ENCODE measurements at places on chromosomes 6 and 20. TPM values are rescaled to one million over a fixed set of nuclear protein-coding genes. Genes with fewer than 3 reads are reported as not detected.

DNA sequence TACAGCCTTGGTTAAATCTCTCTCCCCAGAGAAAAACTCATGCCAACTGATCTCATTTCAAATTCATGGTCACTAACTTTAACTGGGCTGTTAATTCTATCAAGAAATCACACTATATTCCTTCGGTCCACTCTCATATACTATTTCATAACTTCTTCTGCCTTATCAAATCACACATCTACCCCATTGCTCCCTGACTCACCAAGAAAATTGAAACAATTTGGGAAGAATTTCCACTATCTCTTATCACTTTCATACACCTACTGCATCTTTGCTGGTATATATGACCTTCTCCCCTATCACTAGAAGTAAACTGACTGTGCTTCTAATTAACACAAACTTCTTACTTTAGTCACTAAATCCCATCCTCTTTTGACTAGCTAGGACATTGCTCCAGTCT, 102.3 kb downstream of the FILIP1 start:
- no peaks in the 10 kb centered on the region for H3K36me3 ChIP-seq
- DNase-seq, result no peak
- no peak overlapping the region for H3K4me3 ChIP-seq
- H3K27me3 ChIP-seq, result peaks cover 2% of the 10 kb centered on the region
- no peak overlapping the region for H3K27ac ChIP-seq
- H3K4me1 ChIP-seq, result no peaks in the 10 kb centered on the region

GRCh38 chr6:4208158-4208557, 72.8 kb upstream of the ECI2 start:
- H3K27me3 ChIP-seq, result no peaks in the 10 kb centered on the region
- DNase-seq, result no peak
- H3K27ac ChIP-seq, result no peak overlapping the region
- no peaks in the 10 kb centered on the region for H3K36me3 ChIP-seq
- no peak overlapping the region for H3K4me3 ChIP-seq
- no peaks in the 10 kb centered on the region for H3K4me1 ChIP-seq

DNA sequence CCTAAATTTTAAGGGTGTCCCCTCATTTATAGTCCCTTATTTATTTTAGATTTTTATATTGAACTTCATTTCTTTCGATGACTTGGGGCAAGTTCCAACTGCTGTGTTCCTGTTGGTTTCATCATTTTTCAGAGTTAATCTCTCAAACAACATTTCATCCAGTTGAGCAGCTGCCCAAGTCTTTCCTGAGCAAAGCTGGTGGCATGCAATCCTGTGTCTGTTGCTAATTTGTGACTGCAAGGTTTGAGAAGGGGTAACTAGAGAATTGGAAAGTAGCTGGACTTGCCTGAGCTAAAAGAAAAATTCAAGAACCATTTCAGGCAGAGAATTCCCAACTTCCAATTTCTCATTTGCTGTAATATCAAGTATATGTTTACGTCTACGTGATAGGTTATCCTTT, 881.5 kb upstream of the SLC35B3 start:
- DNase-seq, result no peak
- no peaks in the 10 kb centered on the region for H3K36me3 ChIP-seq
- no peaks in the 10 kb centered on the region for H3K27me3 ChIP-seq
- H3K4me3 ChIP-seq, result no peak overlapping the region
- no peaks in the 10 kb centered on the region for H3K4me1 ChIP-seq
- no peak overlapping the region for H3K27ac ChIP-seq

PHACTR3 gene
- total RNA-seq, result 0.14 TPM

All from astrocyte (in vitro differentiated cells and primary cell).